ENCODE measurements at places on chromosomes 12 and 14. TPM values are rescaled to one million over a fixed set of nuclear protein-coding genes. Genes with fewer than 3 reads are reported as not detected.

Gene PPP1R1A
- total RNA-seq: not detected

Gene MSI1
- not detected for total RNA-seq

Gene MMP17
- total RNA-seq: 52.1 TPM

Gene KRT78
- not detected for total RNA-seq

Gene MDGA2
- not detected for total RNA-seq

Gene KRT2
- not detected for total RNA-seq

Gene HOXC10
- total RNA-seq: not detected

Gene NEUROD4
- not detected for total RNA-seq

Gene TOMM20L
- not detected for total RNA-seq

Gene FITM1
- total RNA-seq: not detected

Gene DEPDC4
- 0.13 TPM for total RNA-seq

Gene KCNMB4
- total RNA-seq: 2.7 TPM

Gene KLRG1
- not detected for total RNA-seq

Gene TAS2R30
- 0.13 TPM for total RNA-seq

Gene DAO
- total RNA-seq: not detected

DNA sequence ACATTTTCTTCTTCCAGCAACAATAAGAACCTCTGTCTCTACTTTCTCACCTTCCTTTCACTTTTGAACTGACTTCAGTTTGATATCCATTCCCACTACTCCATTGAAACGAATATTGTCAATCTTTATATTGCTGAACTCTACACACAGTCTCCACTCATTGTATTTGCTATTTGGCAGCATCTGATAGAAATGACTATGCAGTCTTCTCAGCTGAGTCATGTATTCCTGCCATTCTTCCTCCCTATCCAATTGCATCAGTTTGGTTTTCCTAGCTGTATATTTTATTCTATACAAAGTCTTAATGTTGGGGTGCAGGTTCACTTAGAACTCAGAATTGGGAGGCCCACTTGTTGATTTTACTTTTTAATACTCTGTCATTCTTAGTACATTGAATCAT lies 107.5 kb upstream of the CPNE8 start:
- peak; percentile 11 for DNase-seq

- no peak for DNase-seq
Measured at GRCh38 chr14:102630405-102630804, 38.0 kb downstream of the RCOR1 start.

- DNase-seq: no peak
Measured at GRCh38 chr12:79294590-79294989, 396.2 kb downstream of the PAWR start.

DNA sequence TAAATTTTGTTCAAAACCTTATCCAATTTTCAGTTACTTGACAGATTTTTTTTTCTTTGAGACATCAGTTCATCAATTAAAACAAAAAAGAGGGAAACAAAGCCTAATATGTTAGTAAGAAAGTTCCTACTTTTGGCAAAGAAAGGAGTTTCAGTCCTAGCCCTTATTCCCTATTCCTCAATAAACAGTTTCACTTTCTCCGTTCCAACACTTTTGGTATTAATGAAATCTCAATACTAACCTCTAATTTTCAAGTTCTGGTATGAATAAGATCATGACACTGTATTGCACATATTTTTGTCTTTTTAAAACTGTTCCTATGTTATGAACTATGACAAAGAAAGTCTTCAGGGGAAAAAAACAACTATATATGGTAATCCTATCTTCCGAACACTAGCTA lies 48.4 kb downstream of the RPS6KA5 start:
- DNase-seq: no peak

- no peak for DNase-seq
Measured at GRCh38 chr14:81067156-81067555, 111.7 kb downstream of the TSHR start.

- no peak for DNase-seq
Measured at GRCh38 chr14:56798447-56799342, 11.6 kb downstream of the OTX2 start.

GRCh38 chr12:11953523-11953922 lies 117.2 kb upstream of the BCL2L14 start:
- DNase-seq: no peak

DNA sequence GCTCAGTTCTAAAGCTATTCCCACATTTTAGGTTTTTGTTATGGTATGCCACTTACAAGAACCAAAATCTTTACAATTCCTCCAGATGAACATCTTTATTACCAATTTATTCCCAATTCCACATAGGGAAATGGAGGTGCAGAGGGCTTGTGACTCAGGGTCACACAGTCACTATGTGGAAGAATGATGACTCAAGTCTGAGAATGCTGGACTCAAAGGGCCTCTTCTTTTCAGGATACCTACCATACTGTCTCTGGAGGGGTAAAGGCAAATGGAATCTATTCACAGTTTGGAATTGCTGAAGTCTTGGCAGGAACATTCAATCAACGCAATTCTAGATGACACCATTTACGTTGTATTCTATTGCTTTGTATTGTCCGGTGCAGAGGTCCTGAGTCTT lies 48.2 kb upstream of the MANSC4 start:
- DNase-seq: peak; percentile 62

GRCh38 chr12:76236640-76237039 lies 111.6 kb downstream of the BBS10 start:
- peak; percentile 41 for DNase-seq

DNA sequence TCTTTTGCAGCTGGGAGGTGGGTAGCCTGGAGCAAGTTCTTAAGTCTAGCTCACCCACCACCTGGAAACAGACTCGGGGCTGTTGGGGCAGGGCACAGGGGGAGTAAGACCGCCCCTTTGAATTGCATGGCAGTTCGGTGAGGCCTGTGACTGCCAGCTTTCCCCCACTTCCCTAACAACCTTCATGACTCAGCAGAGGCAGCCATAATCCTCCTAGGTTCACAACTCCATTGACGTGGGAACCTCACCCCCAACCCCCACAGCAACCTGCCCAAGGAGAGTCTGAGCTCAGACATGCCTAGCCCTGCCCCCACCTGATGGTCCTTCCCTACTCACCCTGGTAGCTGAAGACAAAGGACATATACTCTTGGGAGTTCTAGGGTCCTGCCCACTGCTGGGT lies 87.4 kb downstream of the NELL2 start:
- DNase-seq: no peak

DNA sequence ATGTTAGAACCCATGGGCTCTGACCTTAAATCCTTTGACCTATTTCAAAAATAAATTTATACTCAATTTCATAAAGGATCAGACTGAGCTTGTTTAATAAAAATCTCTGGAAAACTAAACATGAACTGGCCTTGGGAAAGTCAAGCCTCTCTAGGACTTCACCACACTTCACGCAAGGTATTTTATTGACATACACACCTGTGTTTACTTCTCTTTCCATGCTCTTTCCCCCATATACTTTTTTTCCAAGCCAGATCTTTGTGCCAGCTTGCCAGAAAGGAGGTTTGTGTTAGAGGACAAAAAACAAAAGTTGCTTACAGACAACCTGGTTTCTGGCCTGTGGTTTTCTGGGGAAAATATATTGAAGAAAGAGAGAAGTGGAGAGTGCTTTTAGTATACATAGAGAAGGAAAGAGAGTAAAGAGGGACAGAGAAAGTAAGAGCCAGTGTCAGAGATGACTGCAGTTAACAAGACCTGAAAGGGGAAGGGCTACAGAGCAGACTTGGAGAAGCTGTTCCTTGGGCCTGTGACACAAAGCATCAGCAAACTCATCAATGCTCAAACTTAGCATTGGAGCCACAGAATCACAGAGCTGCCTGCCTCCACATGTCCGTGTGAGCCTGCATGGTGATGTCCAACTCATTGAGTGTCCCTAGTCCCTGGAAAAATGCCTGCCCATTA lies 77.3 kb upstream of the TMTC2 start:
- no peak for DNase-seq

- DNase-seq: no peak
Measured at GRCh38 chr12:46064548-46064947, 74.2 kb upstream of the SCAF11 start.

DNA sequence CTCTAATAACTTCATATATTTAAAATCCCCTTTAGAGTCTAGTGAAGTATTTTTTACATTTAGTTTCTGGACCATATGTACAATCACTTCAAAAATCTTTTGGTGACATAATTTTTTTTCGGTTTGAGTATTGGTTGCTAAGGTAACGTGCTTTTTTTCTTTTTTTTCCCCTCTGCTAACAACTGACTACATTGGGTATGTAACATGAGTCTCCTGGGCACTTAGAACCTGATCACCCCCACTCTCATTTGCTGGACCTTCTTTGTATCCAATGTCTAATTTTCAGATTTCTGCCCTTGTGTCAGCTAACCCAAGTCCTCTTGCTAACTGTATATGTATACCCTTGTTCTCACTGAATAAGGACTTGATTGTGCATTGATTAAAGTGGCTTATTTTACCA lies 592.9 kb upstream of the FLRT2 start:
- DNase-seq: no peak

GRCh38 chr12:28369483-28369882 lies 179.2 kb downstream of the CCDC91 start:
- DNase-seq: no peak

GRCh38 chr12:125159702-125160101 lies 94.5 kb downstream of the AACS start:
- no peak for DNase-seq

GRCh38 chr12:26373606-26374495 lies 178.5 kb downstream of the SSPN start:
- peak; percentile 53 for DNase-seq

- DNase-seq: no peak
Measured at GRCh38 chr14:97077687-97078086, 280.5 kb downstream of the VRK1 start.

DNA sequence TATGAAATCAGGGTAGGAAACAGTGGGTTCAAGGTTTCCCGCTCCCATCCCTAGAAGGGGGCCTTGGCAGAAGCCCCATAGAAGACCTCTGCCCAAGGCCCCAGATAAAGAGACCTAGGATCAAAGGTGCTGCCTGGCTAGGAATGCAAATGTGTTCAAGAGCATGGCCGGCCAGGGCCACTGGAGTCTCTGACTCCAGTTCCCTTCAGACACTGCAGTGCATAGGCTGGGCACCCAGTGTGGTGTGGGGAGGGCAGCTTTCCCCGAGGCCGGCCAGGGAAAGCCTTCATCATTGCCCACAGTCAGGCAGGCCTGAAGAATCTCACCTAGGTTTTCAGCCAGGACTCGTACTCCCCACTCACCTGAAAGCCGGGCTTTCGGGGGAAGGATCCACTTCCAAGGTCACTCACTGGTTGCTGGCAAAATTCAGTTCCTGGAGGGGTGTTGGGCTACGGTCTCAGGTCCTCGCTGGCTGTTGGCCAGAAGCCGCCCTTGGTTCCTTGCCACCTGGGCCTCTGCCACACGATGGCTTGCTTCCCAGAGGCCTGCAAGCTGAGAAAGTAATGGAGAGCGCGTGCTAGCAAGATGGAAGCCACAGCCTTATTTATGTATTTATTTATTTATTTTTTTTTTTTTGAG lies 9.7 kb upstream of the PEBP1 start:
- DNase-seq: no peak

DNA sequence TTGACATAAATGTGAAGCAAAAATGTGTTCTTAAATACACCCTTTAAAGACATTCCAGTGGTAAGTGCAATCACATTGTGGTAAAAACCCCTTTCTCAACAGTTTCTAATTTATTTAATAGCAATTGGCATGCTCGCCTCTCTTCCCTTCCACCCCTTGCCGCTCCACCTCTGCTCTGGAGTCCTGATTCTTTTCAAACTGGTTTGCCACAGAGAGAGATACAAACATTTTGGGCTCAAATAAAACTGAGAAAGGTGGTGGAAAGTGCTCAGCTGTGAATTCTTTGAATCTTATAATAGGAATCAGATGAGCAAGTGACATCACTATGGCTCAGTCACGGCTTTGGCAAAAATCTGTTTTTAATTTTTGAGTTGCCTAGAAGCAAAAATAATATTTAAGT lies 993.9 kb downstream of the GALC start:
- peak; percentile 44 for DNase-seq

- peak; percentile 49 for DNase-seq
Measured at GRCh38 chr12:89883630-89884389, 175.2 kb upstream of the ATP2B1 start.

GRCh38 chr12:32788405-32788804 lies 32.7 kb upstream of the YARS2 start:
- no peak for DNase-seq

DNA sequence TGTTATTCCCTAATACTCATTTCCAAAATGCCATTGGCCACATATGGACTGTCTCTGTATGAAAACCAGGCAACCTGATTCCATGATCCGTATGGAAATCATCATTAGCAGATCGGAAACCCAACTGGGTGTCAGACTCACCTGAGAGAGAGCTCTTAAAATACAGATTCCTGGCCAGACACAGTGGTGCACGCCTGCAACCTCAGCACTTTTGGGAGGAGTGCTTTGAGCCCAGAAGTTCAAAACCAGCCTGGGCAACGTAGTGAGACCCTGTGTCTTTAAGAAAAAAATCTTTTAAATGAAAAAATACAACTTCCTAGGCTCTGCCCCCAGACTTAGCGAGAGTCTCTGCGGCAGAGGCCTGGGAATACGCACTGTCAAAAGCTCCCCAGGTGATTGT lies 37.4 kb downstream of the PLXNC1 start:
- DNase-seq: no peak

- peak; percentile 39 for DNase-seq
Measured at GRCh38 chr12:100473716-100474150, at the start of gene NR1H4. NR1H4 (plus strand) TSS chr12:100473866; CDS start chr12:100493324, 19,458 bp downstream.

DNA sequence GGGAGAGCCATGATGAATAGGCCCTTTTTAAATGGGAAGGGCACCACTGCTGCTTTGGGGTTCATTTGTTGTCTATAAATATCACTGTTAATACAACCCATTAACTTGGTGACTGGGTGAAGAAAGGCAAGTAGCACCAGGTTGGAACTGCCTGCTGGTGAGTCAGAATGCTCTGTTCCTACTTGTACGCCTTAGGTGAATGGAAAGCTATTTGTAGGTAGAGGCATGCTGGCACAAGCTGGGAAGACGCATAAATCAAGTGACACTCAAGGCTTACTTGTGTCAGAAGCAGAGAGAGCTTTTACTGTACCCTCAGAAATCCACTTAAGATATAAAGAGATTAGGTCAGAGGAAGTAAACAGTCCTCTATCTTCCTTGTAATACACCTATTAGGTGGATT lies 142.5 kb downstream of the TMX1 start:
- no peak for DNase-seq

GRCh38 chr12:570921-571794 lies 92.1 kb downstream of the NINJ2 start:
- peak; percentile 97 for DNase-seq

DNA sequence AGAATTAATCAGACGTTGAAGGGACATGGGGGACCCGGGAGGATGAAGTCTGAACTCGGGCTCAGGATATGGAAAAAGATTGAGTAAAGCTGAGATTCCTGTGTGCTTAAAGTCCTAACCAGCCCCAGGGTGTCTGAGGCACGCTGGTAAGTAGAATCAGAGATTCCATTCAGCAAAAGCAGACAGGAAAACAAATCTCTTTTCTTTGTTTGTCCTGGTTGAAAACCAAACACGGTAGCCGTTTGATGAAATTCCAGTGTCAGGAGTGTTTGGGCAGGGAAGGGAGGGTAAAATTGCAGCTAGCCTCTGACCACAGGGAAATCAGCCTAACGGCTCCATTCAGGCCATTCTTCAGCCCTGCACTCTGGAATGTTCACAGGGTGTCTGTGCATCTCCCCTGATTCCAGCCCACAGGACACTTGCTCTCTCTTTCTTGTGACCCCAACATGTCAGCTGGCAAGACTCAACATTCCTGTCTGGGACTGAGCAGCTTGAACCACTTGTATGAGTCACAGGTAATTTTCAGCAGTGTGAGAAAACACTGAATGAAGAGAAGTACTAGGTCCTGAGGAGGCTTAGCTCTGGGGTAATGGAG lies 31.0 kb downstream of the NINJ2 start:
- peak; percentile 92 for DNase-seq
